Mesendoderm (in vitro differentiated cells): ENCODE measurements at places on chromosomes 7 and 10.

DNA sequence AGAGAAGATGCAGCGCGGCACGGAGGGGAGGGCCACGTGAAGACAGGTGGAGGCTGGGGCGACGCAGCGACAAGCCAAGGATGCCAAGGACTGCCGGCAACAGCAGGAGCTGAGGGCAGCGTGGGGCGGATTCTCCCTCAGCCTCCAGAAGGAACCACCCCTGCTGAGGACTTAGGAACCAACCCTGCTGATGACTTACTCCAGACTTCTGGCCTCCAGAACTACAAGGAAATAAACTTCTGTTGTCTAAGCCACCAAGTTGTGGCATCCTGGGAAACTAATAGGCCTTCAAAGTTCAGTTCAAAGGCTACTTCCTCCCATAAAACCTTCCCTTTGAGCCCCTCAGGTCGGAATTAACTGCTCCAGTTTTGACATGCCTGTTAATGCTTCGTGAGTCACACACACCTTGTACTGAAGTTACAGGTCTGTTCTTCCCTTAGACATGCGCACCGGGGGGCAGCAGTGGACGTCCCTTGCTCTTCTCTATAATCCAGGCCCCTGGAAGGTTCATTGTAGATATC is 88.4 kb upstream of the RHEB start:
- no peaks in the 10 kb centered on the region for H3K4me1 ChIP-seq
- DNase-seq, result peak; percentile 22
- H3K4me3 ChIP-seq, result no peak overlapping the region
- H3K36me3 ChIP-seq, result no peaks in the 10 kb centered on the region

DNA sequence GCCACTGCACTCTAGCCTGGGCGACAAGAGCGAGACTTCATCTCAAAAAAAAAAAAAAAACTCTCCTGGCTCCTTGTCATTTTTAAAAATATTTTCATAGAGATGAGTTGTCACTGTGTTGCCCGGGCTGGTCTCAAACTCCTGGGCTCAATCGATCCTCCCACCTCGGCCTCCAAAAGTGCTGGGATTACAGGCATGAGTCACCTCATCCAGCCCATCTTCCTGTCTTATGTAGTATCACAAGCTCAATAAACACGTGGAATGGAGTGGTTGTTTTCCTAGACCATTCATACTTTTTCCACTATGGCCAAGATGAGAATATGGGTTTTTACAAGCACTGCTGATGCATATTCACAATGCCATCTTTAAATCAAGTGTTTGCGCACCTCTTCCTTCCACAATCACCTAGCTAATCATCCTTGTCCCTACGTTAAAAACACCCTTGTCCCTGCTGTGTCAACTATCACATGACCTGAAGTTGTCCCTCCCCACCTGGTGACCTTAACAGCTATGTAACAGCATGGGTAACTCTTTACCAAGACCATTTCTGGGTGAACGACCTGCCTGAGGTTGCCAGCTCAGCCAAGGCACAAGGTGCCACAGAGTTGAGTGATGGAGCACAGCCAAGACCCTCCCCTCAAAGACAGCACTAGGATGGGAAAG is 21.3 kb downstream of the DLG5 start:
- DNase-seq, result no peak
- no peaks in the 10 kb centered on the region for H3K36me3 ChIP-seq
- no peak overlapping the region for H3K4me3 ChIP-seq
- H3K4me1 ChIP-seq, result peaks cover 5% of the 10 kb centered on the region
- no peak overlapping the region for H3K27ac ChIP-seq

DNA sequence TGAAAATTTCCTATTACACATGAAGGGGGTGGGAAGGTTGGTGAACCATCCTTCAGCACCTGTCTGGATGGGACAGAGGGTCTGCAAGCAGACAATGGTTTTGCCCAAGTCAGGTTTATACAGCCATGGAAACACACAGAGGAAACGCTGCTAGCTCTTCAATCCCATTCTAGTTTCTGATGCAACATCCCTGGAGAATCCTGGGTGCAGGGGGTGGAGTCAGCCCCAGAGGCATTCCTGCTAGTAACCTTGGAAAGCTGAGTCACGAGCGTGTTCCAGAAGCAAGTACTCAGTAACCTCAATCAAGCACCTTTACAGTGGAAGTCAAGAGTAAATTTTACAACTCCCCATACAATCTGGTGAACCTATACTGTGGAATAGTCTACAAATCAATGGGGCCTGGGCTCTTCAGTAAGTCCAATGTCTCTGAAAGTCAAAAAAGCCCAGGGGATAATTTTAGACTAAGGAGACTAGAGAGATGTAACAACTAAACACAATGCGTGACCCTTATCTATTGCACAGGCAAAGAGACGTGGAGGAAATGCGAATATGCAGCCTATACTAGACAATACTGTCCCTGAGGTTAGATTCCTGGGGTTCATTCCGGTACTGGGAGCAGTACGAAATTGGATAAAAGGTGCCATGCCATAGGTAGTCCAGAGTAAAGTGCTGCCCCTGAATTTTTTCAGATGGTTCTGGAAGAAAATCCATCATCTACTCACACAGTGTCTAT is 95.4 kb downstream of the ZRANB1 start:
- peak; percentile 82 for DNase-seq
- H3K4me3 ChIP-seq, result no peak overlapping the region
- H3K27ac ChIP-seq, result no peak overlapping the region
- peaks cover 16% of the 10 kb centered on the region for H3K4me1 ChIP-seq
- H3K27me3 ChIP-seq, result no peaks in the 10 kb centered on the region

DNA sequence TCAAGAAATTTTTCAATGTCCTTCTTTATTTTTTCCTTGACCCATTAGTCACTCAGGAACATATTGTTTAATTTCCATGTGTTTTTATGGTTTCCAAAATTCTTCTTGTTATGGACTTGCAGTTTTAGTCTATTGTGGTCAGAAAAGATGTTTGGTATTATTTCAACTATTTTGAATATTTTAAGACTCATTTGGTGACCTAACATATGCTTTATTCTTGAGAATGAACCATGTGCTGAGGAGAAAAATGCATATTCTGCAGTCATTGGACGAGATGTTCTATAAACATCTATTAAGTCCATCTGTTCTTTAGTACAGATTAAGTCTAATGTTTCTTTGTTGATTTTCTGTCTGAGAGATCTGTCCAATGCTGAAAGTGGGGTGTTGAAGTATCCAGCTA is 42.3 kb upstream of the MDFIC start:
- no peak overlapping the region for H3K27ac ChIP-seq
- H3K4me1 ChIP-seq, result no peaks in the 10 kb centered on the region
- H3K36me3 ChIP-seq, result no peaks in the 10 kb centered on the region
- H3K4me3 ChIP-seq, result no peak overlapping the region

- no peak overlapping the region for H3K27ac ChIP-seq
- H3K27me3 ChIP-seq, result no peaks in the 10 kb centered on the region
- peaks cover 3% of the 10 kb centered on the region for H3K36me3 ChIP-seq
- H3K4me3 ChIP-seq, result no peak overlapping the region
- H3K4me1 ChIP-seq, result no peaks in the 10 kb centered on the region
- DNase-seq, result no peak
Measured at GRCh38 chr7:157211690-157212089, 73.0 kb downstream of the UBE3C start.

- no peaks in the 10 kb centered on the region for H3K27me3 ChIP-seq
- no peak overlapping the region for H3K4me3 ChIP-seq
- peaks cover 2% of the 10 kb centered on the region for H3K4me1 ChIP-seq
- DNase-seq, result peak; percentile 13
- no peak overlapping the region for H3K27ac ChIP-seq
Measured at GRCh38 chr7:69430384-69431021, 167.8 kb upstream of the AUTS2 start.

GRCh38 chr7:64544010-64544409 is 18.9 kb downstream of the ZNF680 start:
- H3K4me3 ChIP-seq, result no peak overlapping the region
- no peak overlapping the region for H3K27ac ChIP-seq
- H3K4me1 ChIP-seq, result no peaks in the 10 kb centered on the region

DNA sequence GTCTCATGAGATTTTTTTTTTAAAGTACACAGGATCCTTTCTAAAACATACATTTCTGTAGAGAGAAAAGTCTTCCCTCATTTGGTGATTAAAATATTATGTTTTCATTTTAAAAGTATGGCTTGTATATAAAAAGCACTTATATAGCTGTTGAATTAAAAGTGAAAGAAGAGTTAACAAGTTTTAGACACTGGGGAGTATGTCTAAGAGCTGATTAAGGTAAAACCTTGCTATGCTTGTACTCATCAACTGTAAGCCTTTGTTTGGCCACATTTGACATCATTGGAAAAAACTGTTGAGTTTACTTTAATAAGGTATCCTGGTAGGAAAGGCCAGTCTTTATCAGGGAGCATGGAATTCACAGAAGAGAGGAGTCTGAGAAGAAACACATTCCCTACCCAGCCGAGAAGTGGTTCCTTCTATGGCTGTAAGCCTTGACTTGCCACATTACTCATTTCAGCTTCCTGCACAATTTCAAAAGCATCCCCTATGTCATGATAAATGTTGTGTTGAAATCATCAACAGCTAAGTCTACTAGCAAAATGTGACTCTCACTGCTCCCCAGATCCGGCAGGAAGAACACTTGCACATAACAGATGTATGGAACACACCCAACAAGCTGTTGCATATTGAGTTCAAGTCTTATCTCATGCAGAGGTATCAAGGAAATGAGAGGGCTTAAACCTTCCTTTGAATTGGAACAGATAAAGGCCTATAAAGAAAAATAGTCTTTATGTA is 171.8 kb upstream of the CDK1 start:
- H3K36me3 ChIP-seq, result no peaks in the 10 kb centered on the region
- H3K27me3 ChIP-seq, result no peaks in the 10 kb centered on the region
- H3K27ac ChIP-seq, result no peak overlapping the region
- no peaks in the 10 kb centered on the region for H3K4me1 ChIP-seq
- H3K4me3 ChIP-seq, result no peak overlapping the region

DNA sequence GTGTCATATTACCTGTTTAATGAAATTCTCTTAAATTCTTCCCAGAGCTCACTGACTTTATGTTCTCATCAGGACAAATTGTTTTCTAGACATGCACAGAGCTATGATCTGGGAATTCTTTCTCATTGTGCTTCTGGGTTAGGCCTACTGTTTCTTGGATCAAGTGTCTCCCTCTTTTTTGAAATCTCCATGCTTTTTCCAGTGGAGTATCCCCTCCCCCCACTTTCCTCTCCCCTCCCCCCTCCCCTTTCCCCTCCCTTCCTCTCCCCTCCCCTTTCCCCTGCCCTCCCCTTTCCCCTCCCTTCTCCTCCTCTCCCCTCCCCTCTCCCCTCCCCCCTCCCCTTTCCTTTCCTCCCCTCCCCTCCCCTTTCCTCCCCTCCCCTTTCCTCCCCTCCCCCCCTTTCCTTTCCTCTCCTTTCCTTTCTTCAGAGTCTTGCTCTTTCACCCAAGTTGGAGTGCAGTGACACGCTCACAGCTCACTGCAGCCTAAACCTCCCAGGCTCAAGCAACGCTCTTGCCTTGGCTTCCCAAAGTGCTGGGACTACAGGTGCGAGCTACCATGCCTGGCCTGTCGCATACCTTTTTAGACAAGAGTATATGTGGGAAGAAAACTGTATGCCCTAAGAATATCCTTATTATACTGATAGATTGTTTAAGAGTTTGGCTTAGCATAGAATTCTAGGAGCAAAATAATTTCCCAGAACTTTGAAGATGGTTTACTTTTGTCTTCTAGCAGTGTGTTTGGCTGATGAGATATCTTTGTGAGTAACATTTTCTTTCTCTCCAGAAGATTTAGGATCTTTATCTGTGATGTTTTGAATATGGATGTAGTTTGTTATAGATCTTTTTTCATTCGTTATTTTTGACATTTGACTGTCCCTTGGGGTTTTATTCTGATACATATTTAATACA is 2.5 kb downstream of the DYNC2I1 start:
- H3K36me3 ChIP-seq, result no peaks in the 10 kb centered on the region
- no peak overlapping the region for H3K27ac ChIP-seq
- no peak overlapping the region for H3K4me3 ChIP-seq
- H3K27me3 ChIP-seq, result no peaks in the 10 kb centered on the region
- H3K4me1 ChIP-seq, result peaks cover 3% of the 10 kb centered on the region

GRCh38 chr10:103661198-103661950 is 167.9 kb downstream of the NEURL1 start:
- peak; percentile 92 for DNase-seq
- no peak overlapping the region for H3K4me3 ChIP-seq
- H3K27me3 ChIP-seq, result no peaks in the 10 kb centered on the region
- H3K36me3 ChIP-seq, result no peaks in the 10 kb centered on the region

- no peaks in the 10 kb centered on the region for H3K36me3 ChIP-seq
- no peak overlapping the region for H3K4me3 ChIP-seq
- H3K27ac ChIP-seq, result no peak overlapping the region
Measured at GRCh38 chr7:5510426-5511045, 86.9 kb upstream of the TNRC18 start.

DNA sequence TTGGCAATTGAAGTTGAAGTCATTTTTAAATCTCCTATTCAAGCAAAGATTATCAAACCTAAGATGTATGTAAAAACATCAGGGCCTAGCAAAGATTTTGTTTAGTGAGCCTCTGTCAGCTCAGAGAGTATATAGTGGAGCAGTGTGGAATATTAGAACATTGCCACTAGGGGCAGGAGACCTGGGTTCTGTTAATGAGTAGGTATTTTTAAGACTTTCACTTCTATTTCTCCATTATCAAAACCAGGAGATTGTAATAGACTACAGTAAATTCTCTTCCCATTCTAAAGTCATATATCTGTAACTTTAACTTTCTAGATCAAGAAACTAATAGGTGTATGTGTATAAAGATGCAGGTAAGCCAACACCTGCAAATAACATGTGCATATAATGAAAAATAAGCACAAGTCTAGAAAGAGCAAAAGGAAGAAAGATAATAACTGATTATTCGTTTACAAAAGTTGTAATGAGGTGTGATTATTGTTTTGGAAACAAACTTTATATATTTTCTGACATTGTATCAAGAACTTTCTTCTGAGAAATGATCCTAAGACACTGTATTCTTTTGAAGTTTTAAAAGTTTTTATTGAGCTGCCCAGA is 64.4 kb downstream of the KCND2 start:
- no peaks in the 10 kb centered on the region for H3K27me3 ChIP-seq
- H3K27ac ChIP-seq, result no peak overlapping the region
- H3K4me3 ChIP-seq, result no peak overlapping the region
- H3K4me1 ChIP-seq, result no peaks in the 10 kb centered on the region
